Hypothalamus (tissue), 51 donors: ENCODE measurements at places on chromosomes 3 and 15.

DNA sequence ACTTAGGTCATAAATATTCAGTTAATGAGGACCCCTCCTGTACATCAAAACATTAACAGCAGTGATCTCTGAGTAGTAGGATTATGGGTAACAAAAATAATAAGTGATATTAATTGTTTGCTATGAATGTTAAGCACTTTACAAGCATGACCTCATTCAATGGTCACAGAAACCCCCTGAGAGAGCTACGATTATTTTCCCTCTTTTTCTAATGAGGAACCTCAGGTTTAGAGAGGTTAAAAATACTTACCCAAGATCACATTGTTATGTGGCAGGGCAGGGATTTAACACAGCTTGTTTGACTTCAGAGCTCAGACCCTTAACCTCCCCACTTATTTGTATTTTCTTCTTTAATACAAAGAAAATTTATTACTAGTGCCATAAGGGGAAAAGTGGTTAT lies 228.2 kb downstream of the TBL1XR1 start:
- DNase-seq, result no peak

DNA sequence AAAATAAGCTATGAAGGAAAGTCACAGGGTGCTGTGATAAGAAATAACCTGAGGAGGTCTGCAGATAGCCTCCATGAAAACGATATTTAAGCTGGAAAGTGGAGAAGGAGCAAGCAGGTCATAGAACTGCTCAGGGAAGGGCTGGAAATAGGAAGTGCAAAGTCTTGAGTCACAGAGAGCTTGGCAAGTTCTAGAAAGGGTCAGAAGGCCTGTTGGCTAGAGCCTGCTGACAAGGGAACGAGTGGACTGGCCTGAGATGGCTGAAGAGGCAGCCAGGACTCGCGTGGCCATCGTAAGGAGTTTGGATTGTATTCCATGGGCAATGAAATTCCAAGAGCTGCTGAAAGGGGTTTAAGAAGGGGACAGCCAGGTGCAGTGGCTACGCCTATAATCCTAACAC lies 64.7 kb upstream of the IL12A start:
- DNase-seq, result no peak

- DNase-seq, result no peak
Measured at GRCh38 chr3:179743913-179744312, 91.1 kb downstream of the USP13 start.

GRCh38 chr3:61814674-61815073 lies 253.3 kb downstream of the PTPRG start:
- DNase-seq, result no peak
